ENCODE measurements at places on chromosomes 1 and 21. TPM values are rescaled to one million over a fixed set of nuclear protein-coding genes. Genes with fewer than 3 reads are reported as not detected.

- H3K4me3 ChIP-seq, result no peak overlapping the region
- DNase-seq, result no peak
- H3K27me3 ChIP-seq, result peaks cover 9% of the 10 kb centered on the region
- no peak overlapping the region for H3K27ac ChIP-seq
- H3K4me1 ChIP-seq, result no peaks in the 10 kb centered on the region
Observed at GRCh38 chr1:21383785-21384401, 56.0 kb upstream of the NBPF3 start.

DNA sequence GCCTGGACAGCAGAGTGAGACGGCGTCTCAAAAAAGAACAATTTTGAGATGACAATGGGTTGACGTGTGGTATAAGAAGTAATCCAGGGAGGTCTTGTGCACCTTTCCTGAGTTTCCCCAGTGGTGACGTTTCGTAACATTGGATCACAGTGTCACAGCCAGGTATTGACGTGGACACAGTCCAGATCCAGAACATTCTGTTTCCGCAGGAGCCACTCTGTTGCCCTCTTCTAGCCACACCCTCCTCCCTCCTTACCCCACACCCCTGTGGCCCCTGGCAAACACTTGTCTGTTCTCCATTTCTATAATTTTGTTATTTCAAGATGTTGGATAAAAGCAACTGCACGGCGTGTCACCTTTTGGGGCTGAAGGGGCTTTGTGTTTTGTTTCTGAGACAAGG lies 6.5 kb upstream of the TRAPPC10 start:
- H3K27ac ChIP-seq, result no peak overlapping the region
- H3K36me3 ChIP-seq, result no peaks in the 10 kb centered on the region
- H3K4me1 ChIP-seq, result no peaks in the 10 kb centered on the region
- H3K27me3 ChIP-seq, result no peaks in the 10 kb centered on the region
- H3K4me3 ChIP-seq, result no peak overlapping the region

GRCh38 chr1:178798232-178798861 lies 72.5 kb downstream of the ANGPTL1 start:
- DNase-seq, result no peak
- no peak overlapping the region for H3K4me3 ChIP-seq
- H3K27ac ChIP-seq, result no peak overlapping the region
- no peaks in the 10 kb centered on the region for H3K27me3 ChIP-seq
- H3K36me3 ChIP-seq, result peaks cover 12% of the 10 kb centered on the region

DNA sequence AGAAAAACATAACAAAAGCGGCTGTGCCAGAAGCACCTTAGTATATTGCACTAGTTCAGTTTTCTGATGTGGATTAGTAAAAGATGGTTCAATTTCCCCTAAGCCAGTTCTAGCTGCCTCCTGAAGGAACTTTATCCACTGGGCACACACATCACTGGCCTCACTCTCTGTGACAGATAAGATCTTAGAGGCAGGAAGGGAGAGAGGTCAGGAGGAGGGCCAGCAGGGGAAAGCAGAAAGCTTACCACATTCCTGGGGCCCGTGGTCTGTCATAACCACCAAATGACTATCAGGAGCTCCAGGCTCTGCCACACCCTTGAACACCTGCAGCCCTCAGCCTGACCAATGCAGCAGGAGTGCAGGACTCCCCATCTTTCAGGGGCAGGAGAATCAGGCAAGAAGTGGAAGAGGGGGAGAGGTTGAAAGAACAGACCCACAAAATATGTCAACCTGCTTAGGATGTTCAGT lies 37.8 kb downstream of the LRRC71 start:
- no peak for DNase-seq
- H3K4me1 ChIP-seq, result no peaks in the 10 kb centered on the region
- no peaks in the 10 kb centered on the region for H3K27me3 ChIP-seq
- H3K36me3 ChIP-seq, result no peaks in the 10 kb centered on the region

DNA sequence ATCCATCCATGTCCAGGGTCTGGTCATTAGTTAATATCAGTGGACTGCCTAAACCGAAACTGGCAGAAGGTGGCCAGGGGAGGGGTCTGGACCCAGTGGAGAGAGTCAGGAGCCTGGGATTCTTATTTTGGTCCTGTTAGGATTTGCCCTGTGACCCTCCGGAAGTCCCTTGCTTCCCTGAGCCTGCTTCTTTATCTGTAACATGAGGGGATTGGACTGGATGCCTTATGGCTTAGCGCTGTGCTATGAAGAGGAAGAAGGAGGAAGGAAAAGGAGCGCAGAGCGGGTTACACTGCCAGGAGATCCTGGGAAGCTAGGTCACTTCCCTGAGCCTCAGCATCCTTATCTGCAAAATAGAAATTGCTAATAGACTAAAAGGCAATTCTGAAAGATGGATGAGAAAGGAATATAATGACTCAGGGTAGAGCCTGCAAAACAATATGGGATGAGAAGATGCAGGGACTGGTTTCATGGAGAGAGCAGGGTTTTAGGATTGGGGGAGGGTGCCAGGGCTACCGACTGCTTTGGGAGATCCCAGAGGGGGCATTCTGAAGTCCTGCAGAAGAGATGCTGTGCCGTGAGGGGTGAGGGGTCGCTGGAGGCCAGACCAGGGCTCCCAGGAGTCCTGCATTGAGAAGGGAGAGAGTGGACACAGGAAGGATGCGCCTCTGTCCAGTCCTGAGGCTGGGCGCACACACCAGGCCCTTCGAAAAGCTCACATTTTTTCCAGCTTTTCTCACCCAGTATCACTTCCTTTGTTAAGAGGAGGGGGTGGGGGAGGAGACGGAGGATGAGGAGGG lies 460 bp upstream of the ADORA1 start:
- no peak for DNase-seq
- H3K4me3 ChIP-seq, result peak overlapping the region; percentile 27
- peaks cover 85% of the 10 kb centered on the region for H3K27me3 ChIP-seq
- H3K4me1 ChIP-seq, result peaks cover 8% of the 10 kb centered on the region
- H3K36me3 ChIP-seq, result no peaks in the 10 kb centered on the region
- H3K27ac ChIP-seq, result no peak overlapping the region

- H3K4me3 ChIP-seq, result no peak overlapping the region
- H3K27ac ChIP-seq, result no peak overlapping the region
- DNase-seq, result no peak
- peaks cover 33% of the 10 kb centered on the region for H3K36me3 ChIP-seq
- H3K27me3 ChIP-seq, result no peaks in the 10 kb centered on the region
Observed at GRCh38 chr21:44322621-44323325, 16.4 kb downstream of the CFAP410 start.

DNA sequence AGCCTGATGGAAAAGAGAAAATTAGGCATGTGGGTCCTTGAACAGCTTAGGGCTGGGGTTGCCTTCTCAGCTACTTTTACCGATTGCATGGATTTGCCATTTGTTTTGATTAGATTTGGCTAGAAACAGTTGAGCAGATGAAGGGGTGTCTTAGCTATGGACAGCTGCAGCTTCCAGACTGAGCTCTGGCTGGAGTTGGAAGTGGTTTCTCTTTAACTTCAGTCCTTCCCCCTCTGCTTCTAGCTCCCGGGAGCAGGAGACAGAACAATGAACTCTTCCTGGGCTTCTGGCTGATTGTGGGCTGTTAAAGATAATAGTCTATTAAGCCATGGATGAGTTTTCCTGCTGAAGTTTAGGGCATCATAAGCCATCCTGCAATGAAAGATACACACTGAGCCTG lies 50.7 kb downstream of the UBE2T start:
- H3K36me3 ChIP-seq, result no peaks in the 10 kb centered on the region
- no peak for DNase-seq
- H3K27me3 ChIP-seq, result peaks cover 3% of the 10 kb centered on the region
- no peak overlapping the region for H3K4me3 ChIP-seq

OTUD3 gene
- 3.6 TPM for total RNA-seq
